ENCODE measurements at places on chromosomes 11 and 22.

DNA sequence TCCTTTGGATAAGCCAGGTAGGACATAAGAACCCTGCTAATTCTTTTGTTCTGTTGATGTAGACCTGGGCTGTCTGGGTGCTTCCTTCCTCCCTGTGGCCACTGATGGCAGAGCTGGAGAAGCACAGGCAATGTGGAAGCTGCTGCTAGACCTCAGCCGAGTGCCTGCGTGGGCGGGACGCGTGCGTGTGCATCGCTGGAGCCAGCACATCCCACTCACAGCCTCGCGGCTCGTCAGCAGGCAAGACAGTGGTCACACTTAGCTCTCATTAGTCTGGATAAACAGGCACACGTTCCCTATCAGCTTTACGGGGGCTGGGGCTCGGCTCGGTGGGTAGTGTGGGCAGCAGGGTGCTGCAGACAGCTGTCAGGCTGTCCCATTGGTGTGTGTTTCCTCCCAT is 155.7 kb downstream of the GRIK4 start:
- DNase-seq: no peak

- DNase-seq: no peak
Observed at GRCh38 chr11:117638911-117639543, 158.0 kb downstream of the DSCAML1 start.

- DNase-seq: no peak
Observed at GRCh38 chr11:120326845-120327281, 1.8 kb downstream of the TLCD5 start.

GRCh38 chr11:14012846-14013245 is 50.3 kb downstream of the SPON1 start:
- no peak for DNase-seq

GRCh38 chr11:121456151-121456550 is 3.4 kb upstream of the SORL1-AS1 start:
- no peak for DNase-seq

DNA sequence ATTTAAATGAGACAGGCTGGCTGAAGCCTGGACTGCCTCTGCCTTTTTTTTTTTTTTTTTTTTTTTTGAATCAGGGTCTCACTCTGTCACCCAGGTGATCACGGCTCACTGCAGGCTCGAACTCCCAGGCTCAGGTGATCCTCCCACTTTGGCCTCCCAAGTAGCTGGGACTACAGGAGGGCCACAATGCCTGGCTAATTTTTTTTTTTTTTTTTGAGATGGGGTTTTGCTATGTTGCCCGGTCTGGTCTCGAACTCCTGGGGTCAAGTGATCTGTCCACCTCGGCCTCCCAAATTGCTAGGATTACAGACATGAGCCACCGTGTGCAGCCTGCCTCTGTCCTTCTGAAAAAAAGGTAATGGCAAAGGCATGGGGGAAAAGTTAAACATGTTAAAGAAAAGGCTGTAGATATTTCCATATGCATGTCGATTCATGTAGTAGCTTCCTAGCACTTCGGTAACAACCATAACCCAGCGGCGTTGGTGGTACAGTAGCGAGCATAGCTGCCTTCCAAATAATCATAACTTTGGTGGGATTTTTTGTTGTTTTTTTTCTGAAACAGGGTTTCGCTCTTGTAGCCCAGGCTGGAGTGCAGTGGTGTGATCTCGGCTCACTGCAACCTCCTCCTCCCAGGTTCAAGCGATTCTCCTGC is 48.8 kb downstream of the MCHR1 start:
- no peak for DNase-seq

DNA sequence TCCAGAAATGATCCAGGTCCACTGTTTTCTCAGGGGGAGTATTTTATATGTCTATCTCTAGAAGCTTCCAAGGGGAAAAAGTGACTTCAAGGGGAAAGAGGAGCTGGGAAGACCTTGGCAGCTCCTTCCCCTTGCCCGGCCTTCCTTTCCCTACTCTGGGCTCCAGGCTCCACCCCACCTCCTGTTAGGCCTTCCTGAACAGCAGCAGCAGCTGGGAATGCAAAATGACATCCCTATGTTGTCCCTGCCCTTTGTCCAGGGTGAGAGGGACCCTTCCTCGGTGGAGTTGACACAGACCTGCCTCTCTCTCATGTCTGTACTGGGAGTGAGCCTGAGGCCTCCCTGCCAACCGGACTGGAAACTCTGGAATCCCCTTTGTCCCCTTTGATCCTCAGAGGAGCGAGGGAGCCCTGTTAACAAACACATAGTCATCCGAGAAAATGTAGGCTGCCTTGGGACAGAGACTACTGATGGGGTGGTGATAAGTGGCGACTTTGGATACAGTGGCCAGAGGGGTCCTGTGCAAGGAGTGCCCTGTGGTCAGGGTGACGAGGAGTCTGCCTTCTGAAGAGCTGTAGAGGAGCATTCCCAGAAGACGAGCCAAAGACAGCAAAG is 9.0 kb upstream of the MALAT1 start:
- no peak for DNase-seq

DNA sequence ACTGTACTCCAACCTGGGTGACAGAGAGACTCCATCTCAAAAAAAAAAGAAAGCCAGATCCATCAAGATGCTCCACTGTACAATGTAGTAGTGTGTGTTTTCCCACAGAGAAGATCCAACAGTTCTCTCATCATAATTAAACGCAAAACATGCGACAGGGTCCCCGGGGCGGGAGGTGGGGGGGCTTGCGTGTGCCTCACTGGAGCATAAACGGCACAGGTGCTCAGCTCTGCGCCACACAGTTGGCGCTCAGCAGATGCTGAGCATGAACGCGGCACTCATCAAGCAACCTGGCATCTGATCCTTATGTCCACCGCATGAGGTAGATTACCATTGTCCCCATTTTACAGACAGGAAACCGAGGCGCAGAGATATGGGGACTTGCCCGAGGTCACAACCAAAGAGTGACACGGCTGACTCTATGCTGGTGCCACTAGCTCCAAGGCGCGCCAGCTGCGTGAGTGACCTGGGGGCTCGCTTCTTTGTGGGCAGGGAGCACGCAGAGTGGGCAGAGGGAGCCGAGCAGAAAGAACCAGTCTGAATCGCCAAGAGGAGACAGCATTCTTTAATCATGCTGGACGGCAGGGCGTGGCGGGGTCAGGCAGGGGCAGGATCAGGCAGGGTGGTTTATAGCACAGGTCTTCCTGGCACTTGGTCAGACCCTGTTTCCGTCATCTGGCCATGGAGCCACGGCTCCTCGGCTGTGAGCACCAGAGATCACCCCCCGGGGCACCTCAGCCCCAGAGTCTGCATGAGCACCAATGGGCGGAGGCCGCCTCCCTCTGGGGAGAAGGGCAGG is 8.2 kb downstream of the C1QTNF6 start:
- no peak for DNase-seq

GRCh38 chr11:40732132-40732531 is 727.3 kb downstream of the LRRC4C start:
- DNase-seq: no peak

- DNase-seq: no peak
Observed at GRCh38 chr11:86018249-86018648, 50.6 kb downstream of the PICALM start.

- no peak for DNase-seq
Observed at GRCh38 chr22:45621836-45622600, 49.6 kb upstream of the ATXN10 start.

- no peak for DNase-seq
Observed at GRCh38 chr22:40665312-40665711, 14.0 kb upstream of the MCHR1 start.

DNA sequence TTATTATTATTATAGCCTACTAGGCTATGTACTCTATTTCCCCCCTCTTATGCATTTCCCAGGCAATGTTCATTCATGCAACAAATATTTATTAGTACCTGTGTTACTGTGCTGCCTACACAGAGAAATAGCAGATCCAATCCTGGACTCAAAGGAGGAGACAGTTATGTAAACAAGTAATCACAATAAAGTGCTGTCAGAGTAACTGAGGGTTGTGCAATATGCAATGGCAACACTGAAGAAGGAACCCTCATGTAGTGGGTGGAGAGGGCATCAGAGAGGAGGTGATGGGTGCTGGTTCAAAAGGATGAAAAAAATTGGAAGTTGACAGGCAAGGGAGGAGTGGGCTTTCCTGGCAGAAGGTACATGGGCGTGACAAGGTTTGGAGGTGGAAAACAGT is 886 bp upstream of the P4HA3 start:
- peak; percentile 36 for DNase-seq

DNA sequence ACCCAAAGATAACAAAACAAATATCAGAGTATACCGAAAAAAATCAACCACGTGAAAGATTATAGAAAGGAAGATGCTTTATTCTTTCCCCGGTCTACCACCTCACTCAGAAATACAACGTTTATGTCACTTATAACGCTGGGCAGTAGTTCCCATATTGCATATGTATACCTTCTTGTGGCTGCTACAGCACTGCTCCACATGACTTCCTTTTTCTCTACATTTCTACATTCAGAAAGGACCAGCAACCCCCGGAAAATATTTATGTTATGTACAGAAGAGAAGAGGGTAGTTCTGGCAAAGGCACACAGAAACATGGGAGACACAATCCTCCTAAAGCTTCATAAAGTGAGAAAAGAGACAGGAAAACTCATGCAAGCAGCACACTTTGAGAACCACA is 56.8 kb downstream of the MTMR2 start:
- no peak for DNase-seq

- no peak for DNase-seq
Observed at GRCh38 chr11:6621711-6622211, 2.5 kb upstream of the TPP1 start.

DNA sequence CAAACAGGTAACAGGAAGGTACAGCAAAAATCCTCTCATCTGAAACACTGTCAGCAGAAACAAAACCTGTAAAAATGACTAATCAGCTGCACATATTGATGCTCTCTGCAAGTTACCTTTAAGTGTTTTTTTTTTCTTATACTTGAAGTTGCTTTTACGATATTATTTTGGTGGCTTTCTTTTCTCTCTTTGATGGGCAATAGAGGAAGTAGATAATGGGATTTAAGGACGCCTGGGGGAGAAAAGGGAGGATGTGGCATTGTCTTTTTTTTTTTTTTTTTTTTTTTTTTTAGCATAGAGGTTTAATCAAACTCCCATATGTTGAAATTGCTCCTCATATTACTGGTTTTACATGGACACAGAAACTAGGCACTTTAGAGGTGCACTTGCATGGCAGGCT is 11.4 kb upstream of the ADSL start:
- DNase-seq: no peak

- DNase-seq: no peak
Observed at GRCh38 chr11:23509821-23510220, 649.5 kb upstream of the CCDC179 start.

- no peak for DNase-seq
Observed at GRCh38 chr22:39221999-39222686, 22.6 kb downstream of the PDGFB start.
